ENCODE measurements at places on chromosomes 2 and 18. TPM values are rescaled to one million over a fixed set of nuclear protein-coding genes. Genes with fewer than 3 reads are reported as not detected.

GRCh38 chr2:218234521-218234920, 17.5 kb downstream of the ARPC2 start:
- H3K27me3 ChIP-seq = no peaks in the 10 kb centered on the region
- H3K36me3 ChIP-seq = peaks cover 38% of the 10 kb centered on the region
- H3K4me1 ChIP-seq = peaks cover 11% of the 10 kb centered on the region
- no peak for DNase-seq
- H3K4me3 ChIP-seq = no peak overlapping the region

Gene AQP12B
- total RNA-seq = 0.15 TPM

DNA sequence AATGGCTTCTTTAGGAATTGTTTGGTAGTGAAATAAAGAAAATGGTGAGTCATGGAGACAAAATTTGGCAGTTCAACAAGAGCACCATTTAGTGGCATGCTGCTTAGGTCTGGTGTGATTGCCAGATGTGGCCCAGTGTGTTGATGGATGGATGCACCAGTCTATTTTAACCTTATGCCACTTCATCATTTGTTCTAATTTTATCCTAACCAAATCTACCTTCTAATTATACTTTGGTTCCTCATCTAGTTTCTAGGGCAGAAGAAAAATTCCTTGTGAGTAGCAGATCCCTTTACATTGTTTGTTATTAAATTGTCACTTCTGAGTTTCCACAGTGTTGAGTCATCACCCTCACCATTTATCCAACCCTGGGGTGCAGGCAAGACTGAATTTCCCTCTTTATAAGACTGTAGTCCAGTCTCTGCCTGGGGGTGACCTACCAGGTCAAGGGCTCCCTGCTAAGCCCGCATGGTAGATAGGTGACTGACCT, 32.5 kb downstream of the NABP1 start:
- DNase-seq = no peak
- no peak overlapping the region for H3K27ac ChIP-seq
- no peak overlapping the region for H3K4me3 ChIP-seq
- no peaks in the 10 kb centered on the region for H3K4me1 ChIP-seq

DNA sequence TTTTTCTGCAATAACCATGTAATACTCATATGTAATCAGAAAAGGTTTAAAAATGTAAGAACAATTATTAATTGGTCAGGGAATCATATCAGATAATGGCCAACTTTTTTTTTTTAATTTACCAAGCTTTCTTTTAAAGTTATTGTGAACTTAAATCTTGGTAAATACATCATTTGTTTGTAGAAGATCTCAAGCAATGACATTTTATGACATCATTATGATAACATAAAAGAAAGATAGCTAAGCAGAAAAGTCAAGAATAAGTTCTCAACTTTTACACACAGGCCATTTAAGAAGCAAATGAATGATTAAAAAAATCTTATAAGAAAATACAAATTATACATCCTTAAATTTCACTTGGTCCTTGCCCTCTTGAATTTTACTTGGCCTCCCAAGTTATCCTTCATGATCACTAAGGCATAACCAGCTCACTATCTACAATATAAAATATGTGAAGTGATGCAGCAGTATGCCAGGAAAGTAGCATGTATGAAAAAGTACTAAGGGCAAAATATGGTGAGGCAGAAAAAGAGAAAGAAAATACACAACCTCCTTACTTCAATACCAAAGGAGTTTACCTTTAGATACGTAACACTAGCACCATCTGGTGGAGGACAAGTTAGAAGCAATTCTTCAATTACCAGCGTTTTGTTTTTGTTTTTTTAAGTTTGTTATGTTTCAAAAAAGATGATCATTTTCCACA, 116.6 kb downstream of the SRBD1 start:
- DNase-seq = no peak
- H3K27ac ChIP-seq = no peak overlapping the region
- no peaks in the 10 kb centered on the region for H3K4me1 ChIP-seq
- no peaks in the 10 kb centered on the region for H3K27me3 ChIP-seq
- H3K4me3 ChIP-seq = no peak overlapping the region

DNA sequence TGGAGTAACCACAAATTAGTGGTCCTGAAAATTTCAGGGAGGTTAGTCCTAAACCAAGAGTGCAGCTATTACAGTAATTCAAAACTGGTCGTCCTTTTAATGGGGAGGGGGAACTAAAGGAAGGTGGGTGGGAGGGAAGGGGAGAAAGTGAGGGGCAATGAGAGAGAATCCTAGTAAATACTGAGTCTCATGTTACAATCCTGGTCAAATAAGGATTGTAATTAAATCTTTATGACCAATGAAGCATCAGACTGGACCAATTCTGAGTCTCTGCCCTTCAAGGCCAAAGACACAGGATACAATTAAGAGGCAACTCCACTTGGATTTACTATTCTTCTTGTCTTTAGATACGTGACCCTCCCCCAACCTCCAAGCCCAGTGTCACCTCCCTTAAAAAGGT, 262.9 kb downstream of the BCL11A start:
- no peaks in the 10 kb centered on the region for H3K27me3 ChIP-seq
- no peak overlapping the region for H3K27ac ChIP-seq
- H3K4me1 ChIP-seq = no peaks in the 10 kb centered on the region
- no peak for DNase-seq

Measured in lung (tissue), 17 donors.